ENCODE measurements at places on chromosomes 16 and 17. TPM values are rescaled to one million over a fixed set of nuclear protein-coding genes. Genes with fewer than 3 reads are reported as not detected.

TEX19 gene
- total RNA-seq, result not detected

DNA sequence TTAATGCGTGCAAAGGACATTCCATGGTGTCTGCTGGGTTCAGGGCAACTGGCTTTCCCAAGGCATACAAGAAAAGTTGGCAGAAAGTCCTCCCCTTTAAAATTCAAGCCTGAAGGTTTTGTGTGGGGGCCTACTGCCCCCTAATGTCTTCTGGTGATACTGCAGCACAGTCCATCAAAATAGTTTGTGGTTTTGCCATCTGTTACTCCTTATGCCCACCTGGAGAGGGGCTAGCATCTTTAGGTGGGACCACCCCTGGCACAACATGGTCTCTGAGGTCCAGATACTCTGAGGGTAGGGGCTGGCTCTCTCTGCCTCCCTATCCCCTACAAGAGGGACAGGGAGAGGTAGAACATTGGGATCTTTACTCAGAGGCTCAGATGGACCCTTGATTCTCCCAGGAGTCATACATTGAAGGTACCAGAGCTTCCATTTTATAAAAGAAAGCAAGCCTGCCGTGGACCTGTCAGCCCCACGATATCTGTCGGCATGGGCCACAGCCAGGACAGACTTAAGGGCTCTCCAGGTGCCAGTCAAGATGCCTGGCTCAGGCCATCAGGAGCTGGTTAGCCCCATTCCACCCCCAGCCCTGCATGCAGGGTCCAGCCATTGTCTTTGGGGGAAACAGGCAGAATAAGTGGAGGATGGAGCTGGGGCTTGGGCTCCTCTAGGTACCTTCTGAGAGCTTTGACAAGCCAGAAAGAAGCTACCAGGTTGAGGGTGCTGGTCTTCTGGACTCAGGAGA is 6.3 kb downstream of the ESRP2 start:
- H3K27me3 ChIP-seq, result no peaks in the 10 kb centered on the region
- peak overlapping the region; percentile 86 for H3K27ac ChIP-seq
- H3K4me3 ChIP-seq, result no peak overlapping the region
- no peak for DNase-seq

DNA sequence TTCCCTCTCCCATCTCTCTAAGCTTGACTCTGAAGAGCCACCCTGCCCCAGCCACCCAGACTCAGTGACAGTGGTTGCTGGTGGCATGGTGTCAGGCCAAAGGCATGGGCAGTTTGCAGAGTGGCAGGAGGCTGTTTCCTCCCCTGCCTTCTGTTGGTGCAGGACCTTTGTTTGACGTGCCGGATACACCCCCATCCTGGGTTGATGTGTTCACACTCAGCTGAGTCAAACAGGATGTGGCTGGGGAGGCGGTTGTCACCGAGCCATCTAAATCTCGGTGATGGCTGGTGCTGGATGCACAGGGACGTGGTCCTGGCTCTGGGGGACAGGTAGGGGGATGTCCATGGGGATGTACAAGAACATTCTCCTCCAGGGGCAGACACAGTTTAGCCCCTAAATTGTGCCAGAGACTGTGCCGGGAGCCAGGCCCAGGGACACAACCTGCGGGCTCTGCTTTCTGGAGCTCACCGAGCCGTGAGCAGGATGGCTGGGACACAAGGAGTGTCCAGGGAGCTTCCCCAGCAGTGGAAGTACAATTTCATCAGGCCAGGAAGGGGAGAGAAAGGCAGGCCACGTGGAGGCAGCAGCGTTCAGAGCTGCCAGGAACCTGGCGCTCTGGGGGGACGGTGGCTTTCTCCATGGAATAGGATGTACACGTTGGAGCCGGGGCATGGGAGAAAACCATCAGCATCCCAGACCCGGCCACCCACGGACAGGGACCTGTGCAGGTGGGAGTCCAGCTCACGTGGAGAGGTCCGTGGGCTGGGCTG is 264.2 kb downstream of the SEC14L1 start:
- no peak for DNase-seq
- H3K27ac ChIP-seq, result peak overlapping the region; percentile 84
- peaks cover 66% of the 10 kb centered on the region for H3K4me1 ChIP-seq
- peaks cover 15% of the 10 kb centered on the region for H3K36me3 ChIP-seq
- no peak overlapping the region for H3K4me3 ChIP-seq

KCNJ18 gene
- total RNA-seq, result not detected

DNA sequence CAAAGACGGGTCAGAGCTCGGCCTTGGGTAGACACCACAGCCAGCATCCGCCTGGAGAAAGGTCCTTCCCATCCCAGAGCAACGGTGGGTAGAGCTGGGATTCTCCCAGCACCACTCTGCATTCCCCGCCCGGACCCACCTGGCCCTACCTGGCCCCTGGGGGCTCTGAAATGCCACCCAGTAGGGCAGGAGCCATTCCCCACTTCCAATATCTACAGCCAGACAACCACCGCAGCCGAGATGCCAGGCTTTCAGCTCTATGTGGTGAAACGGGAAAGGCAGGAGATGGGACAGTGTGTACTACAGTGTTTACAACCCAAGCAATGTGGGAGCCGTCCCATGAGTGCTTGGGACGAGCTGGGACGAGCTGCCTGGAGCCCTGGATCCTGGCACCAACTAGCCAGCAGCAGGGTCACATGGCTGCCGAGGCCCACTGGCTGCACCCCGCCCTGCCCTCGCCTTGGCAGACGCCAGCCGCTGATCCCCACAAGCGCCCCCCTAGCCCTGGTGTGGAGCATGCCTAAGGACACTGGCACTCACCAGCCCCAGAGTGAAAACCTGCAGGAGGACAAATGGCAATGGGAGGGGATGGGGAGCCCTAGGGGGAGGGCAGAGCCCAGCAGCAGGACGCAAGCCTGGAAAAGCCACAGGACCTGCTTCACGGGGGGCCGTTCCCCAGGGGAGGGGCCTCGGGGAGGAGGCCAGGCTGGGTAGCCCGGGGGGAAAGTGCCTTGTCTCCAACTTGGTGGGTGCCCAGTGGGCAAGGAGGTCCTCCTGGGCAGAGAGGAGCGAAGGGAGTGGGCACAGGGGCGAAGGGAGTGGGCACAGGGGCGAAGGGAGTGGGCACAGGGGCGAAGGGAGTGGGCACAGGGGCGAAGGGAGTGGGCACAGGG is 13.5 kb downstream of the TMC6 start:
- H3K27me3 ChIP-seq, result no peaks in the 10 kb centered on the region
- H3K36me3 ChIP-seq, result no peaks in the 10 kb centered on the region
- no peak overlapping the region for H3K4me3 ChIP-seq
- peak; percentile 78 for DNase-seq
- peaks cover 9% of the 10 kb centered on the region for H3K4me1 ChIP-seq
- no peak overlapping the region for H3K27ac ChIP-seq

KRTAP16-1 gene
- total RNA-seq, result not detected

- H3K4me1 ChIP-seq, result peaks cover 38% of the 10 kb centered on the region
- no peak for DNase-seq
- H3K4me3 ChIP-seq, result no peak overlapping the region
- H3K36me3 ChIP-seq, result no peaks in the 10 kb centered on the region
- no peak overlapping the region for H3K27ac ChIP-seq
- no peaks in the 10 kb centered on the region for H3K27me3 ChIP-seq
These were observed 240.0 kb downstream of the NTN1 start for GRCh38 chr17:9261081-9262012.

Measured in chondrocyte (in vitro differentiated cells).